Gastroesophageal sphincter (tissue), 4 donors: ENCODE measurements at places on chromosomes 12 and 14. TPM values are rescaled to one million over a fixed set of nuclear protein-coding genes. Genes with fewer than 3 reads are reported as not detected.

The SLC25A21 gene
- total RNA-seq: 0.40 TPM

- ATAC-seq: no peak
Observed at GRCh38 chr14:48027115-48027514, 351.7 kb upstream of the MDGA2 start.

- no peak for ATAC-seq
Observed at GRCh38 chr12:26648066-26648465, 184.9 kb downstream of the ITPR2 start.

DNA sequence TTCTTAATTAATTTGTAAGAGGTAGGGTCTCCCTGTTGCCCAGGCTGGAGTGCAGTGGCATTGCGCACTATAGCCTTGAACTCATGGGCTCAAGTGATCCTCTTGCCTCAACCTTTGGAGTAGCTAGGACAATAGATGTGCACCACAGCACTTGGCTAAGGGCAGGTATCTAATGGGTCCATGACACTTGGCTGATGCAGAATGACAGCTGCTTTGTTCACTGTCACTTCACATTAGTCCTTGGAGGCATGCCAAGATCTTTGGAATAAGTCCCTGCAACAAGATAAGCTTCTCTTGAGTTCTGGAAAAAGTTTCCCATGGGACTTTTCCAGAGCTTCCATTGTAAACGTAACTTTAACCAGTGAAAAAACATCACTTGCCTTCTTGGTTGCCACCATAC is 23.4 kb downstream of the COQ6 start:
- ATAC-seq: no peak

GRCh38 chr12:87846045-87846444 is 183.2 kb downstream of the C12orf50 start:
- no peak for ATAC-seq

DNA sequence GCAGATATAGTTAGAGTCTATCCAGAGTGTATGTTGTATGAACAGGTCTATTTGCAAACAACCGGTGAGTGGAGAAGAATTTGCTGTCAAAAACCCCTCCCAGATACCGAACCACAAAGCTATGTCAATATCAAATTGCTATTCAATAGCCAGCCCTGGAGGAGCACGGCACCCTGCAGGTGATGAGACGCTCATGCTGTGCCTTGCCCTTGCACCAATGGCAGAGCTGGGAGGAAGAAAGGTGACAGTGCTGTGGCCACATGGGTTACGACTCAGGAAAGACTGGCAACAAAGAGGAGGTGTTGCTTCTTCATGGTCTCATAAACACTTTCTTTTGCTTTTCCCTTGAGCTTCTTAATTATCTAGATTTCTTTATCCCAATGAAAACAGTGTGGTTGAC is 55.7 kb downstream of the PAX9 start:
- no peak for ATAC-seq

GRCh38 chr14:72651081-72651480 is 242.8 kb downstream of the DPF3 start:
- ATAC-seq: no peak
